ENCODE measurements at places on chromosomes 7 and 10.
A peak's percentile ranks its signal among the peaks of the same experiment; 100 is the strongest.

- no peak for DNase-seq
These were observed 81.4 kb upstream of the PODXL start for GRCh38 chr7:131637859-131638258.

DNA sequence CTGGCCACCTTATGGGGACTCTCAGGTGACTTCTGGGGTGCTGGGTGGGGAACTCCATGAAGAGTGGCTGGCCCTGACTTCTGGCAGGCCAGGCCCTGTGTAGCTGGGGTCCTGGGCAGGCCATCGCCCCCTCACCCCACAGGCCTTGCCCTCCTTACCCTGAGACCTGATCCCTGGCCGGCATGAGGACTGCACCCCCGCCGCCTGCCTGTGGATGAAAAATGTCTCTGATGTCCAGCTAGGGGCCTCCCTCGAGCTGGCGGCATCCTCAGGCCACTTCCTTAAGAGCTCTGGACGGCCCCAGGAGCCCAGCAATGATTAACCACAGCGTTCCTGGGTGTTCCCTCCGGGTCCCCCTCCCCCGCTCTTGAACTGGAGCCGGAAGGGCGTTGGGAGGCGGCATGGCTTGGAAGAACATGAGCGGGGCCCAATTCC lies 31.8 kb upstream of the SHH start:
- no peak for DNase-seq

DNA sequence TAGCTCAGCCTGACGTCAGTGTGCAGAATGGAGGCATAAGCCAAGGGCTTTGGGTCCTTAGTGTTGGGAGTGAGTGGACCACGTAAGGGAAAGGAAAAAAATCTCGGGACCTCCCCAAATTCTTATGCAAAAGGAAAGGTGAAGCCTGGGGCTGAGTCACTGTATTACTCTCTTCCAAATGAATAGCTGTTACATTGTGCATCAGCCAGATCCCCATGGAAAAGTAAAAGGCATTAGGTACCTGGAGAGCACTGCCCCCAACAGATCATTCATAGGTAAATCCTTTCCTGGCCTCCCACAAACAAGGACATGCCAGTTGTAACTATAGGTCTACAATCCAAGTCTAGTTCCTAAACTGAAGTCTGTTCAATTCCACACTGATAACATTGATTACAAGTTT lies 170.5 kb downstream of the C1GALT1 start:
- DNase-seq, result no peak

- DNase-seq, result no peak
These were observed 113.6 kb upstream of the SEM1 start for GRCh38 chr7:96823274-96823673.

DNA sequence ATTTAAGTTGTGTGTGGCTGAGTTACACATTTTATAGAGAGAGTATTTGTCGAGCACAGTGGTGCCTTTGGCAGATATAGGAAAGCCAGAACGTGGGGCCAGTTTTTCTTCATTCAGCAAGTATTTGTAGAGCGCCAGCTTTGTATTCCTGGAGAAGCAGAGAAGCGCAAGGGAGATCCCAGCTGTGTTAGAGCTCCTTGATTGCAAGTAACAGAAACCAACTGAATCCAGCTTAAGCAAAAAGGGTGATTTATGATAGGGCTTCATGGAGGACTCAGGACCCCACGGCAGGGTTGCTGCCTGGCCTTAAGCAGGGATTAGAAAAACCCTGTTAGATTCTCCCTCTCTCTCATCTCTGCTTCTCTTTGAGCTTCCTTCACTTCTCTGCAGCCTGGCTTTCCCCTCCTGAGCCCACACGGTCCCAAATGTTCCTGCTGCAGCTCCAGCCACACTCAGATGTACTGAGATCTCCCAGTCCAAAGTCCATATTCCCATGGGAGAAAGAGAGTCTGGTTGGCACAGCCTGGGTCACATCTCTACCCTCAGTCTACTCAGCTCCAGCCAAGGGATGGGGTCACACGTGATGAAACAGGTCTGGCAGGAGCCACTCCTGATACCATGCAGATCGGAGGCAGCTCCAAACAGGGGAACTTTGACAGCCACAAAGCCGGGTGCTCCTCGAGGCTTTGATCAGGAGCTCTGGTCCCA lies 16.7 kb downstream of the UBTD1 start:
- DNase-seq, result no peak

- DNase-seq, result no peak
These were observed 7.2 kb downstream of the WDR37 start for GRCh38 chr10:1063232-1063865.

DNA sequence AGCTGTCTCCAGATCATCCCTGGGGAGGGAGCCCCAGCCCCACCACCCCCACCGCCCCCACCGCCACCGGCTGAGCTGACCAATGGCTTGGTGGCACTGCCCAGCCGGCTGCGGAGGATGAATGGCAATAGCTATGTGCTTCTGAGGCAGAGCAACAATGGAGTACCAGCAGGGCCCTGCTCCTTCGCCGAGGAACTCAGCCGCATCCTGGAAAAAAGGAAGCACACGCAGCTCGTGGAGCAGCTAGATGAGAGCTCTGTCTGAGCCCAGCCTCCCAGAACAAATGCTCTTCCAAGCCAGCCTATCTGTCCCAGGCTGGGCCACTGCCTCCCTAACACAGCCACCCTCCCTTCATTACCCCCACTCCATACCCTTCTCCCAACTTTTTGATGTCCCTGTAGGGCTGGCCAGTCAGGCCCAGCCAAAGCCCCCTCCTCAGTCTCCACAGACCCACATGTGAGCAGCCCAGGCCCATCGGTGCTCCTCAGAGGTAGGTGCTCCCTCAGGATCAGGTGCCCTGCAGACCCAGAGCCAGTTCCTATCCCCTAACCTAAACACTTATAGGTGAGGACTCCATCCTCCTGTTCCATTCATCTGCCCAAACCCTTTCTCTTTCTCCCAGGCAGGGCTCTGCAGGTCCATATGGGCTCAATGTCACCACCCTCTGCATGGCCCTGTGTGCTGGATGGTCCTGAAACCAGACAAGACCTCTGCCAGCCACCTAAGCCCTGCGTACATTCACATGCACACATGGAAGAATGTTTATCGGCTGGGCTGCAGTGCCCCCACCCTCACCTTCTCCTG lies 3.2 kb downstream of the MRPL43 start:
- no peak for DNase-seq

DNA sequence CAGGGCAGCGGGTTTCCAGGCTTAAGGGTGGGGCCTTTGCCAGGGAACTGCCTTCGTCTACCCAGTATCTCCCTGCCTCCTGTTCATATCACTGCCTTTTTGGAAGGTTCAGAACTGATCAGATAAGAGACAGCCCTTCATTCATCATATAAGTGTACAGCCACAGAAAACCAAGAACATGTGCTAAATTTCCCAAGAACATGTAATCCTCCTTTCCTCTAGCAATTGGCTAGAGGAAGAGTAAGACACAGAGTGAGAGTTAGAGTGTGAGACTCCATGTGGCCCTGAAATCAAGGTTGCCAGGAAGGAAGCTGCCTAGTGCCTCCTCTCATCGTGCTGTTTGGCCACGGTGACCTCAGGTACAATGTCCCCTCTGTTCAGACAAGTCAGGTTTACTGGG lies 770.9 kb downstream of the TNS3 start:
- DNase-seq, result no peak

GRCh38 chr7:37198906-37199485 lies 249.7 kb downstream of the ELMO1 start:
- DNase-seq, result peak; percentile 31

DNA sequence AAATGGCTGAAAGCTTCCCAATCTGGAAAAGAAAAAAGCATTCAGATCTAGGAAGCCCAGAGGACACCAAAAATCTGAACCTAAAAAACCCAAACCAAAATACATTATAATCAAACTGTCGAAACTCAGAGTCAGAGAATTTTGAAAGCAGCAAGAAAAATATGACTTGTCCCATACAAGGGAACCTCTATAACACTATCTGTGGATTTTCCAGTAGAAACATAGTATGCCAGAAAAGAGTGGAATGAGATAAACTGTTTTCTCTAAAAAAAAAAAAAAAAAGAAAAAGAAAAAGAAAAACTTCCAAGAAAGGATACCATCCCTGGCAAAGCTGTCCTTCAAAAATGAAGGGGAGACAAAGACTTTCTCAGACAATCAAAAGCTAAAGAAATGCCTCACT lies 179.0 kb downstream of the POM121L12 start:
- no peak for DNase-seq

GRCh38 chr10:126663328-126663727 lies 7.2 kb downstream of the C10orf90 start:
- no peak for DNase-seq

DNA sequence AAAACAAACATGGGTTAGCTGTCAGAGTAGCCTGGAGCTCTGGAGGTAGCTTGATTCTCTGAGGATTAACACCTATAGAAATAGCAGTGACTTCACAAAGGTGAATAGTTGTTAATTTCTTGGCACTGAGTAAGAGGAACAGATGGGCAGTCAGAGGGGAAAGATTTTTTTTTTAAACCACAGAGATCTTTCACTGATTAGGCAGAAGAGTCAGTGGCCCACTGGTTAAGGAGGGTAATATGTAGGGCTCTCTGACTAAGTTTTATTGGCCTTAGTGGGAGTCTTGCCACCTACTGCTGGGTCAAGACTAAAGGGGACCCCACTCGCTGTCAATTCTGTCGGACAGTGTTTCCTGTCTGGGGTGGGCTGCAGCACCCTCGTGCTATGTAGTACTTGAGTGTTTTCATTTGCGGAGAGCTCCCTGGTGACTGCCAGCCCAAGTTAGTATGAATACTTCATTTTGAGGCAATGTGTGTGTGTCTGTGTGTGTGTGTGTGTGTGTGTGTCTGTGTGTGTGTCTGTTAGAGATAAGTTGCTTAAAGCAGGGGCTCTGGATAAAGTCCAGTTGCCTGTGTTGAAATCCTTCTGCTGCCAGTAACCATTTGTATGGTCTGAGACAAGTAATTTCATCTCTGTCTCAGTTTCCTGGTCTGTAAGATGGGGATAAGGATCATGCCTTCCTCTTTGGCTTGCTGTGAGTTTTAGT lies 145.2 kb downstream of the ARID5B start:
- no peak for DNase-seq

DNA sequence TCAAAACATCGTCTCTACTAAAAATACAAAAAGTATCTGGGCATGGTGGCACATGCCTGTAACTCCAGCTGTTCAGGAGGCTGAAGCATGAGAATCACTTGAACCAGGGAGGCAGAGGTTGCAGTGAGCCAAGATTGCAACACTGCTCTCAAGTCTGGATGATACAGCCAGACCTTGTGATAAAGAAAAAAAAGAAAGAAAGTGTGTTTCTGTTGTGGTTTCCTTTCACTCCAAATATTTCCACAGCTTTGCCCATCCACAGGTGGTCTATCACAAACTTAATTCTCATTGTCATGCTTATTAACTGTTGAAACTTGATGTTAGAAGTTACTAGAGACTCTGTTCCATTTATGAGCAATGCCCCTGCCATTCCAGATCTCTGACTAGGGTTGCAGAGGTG lies 316.0 kb upstream of the SEMA3C start:
- DNase-seq, result no peak

DNA sequence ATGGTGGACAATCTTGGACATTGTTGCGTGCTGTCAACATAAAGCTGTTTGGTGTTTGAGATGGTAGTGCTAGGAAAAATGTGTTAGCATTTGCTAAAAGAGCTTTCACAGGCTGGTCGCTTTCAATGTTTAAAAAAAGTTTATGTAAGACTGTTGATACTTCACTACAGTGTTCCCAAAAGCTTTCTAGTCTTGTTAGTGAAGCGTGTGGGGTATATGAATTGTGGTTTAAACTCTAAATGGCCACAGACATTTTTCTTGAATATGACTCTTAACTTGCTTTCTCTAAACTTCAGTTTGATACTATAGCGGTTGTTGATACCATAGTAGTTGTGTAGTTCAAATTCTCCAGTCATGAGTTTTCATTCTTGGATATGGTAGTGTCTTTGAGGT lies 44.9 kb downstream of the MCU start:
- DNase-seq, result no peak
